ENCODE measurements at places on chromosomes 2 and 18.
A peak's percentile ranks its signal among the peaks of the same experiment; 100 is the strongest.

DNA sequence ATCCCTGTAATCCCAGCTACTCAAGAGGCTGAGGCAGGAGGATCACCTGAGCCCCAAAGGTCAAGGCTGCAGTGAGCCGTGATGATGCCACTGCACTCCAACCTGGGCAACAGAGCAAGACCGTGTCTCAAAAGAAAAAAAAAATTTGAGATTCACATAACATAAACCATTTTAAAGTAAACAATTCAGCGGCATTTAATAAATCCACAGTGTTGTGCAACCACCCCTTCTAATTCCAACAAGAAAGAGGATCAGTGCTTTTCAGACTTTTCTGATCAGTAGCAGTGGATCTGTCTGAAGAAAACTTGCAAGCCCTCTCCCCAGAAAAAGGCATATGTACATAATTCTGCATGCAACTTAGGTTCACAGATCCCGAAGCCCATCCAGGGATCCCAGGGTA is 7.2 kb upstream of the SAG start:
- no peak for DNase-seq

GRCh38 chr2:46748735-46749531 is 166.7 kb downstream of the MCFD2 start:
- no peak for DNase-seq

DNA sequence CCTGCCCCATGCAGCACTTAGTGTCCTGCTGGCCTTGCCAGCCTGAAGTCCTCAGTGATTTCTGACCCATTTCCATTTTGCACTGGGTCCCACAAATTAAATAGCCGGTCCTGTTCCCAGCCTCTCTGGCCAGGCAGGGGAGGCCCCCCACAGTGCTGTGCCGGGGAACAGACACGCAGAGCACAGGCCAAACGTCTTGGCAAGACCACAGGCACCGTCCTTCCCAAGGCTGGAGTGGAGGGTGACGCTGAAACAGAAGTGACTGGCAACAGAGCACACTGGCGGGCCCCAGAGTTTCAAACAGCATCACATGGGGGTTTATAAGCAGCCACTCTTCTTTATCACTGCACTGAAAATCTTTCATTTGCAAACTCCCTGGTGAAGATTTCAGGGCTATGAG is 52.2 kb downstream of the EDAR start:
- no peak for DNase-seq

GRCh38 chr2:69911985-69912563 is 2.8 kb upstream of the MXD1 start:
- DNase-seq = no peak

DNA sequence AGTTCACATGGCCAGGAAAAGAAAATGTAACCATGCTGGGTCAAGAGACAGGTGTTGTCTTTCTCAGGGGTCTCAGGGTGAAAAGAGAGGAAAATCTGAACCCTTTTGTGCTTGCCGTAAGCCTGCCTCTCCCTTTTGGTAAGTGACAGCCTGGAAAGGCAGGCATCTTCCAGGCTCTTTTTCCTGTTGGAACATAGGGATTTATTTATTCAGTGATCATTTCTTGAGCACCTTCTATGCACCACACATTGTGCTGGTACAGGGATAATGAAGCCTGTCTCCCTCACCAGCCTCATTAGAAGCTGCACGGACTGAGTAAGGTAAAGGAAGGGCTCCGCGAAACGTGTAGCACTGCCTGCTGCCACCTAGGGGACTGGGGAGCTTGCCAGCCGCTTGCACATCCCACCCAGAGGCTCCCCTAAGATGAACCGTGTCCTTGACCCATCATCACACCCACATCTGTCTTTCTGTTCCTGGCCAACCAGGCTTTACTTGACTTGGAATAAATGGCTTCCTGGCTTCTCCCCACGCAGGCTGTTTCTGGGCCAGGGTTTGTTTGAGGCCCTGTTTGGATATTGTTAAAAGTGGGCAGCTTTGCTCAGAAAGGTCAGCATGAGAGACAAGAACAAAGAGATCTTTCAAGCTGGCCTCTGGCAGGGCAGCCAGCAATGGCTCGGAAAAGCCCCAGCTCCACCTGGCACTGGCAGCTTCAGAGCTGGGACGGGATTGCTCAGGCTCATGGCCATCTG is 73.3 kb upstream of the MCFD2 start:
- DNase-seq = no peak

GRCh38 chr2:18413676-18414396 is 146.6 kb downstream of the RDH14 start:
- DNase-seq = no peak

- no peak for DNase-seq
These were observed 7.7 kb upstream of the SP140L start for GRCh38 chr2:230319211-230319862.

GRCh38 chr2:235614900-235615712 is 121.3 kb downstream of the AGAP1 start:
- DNase-seq = no peak

- peak; percentile 25 for DNase-seq
These were observed 16.4 kb upstream of the HNMT start for GRCh38 chr2:137947728-137948336.

GRCh38 chr2:188978291-188979081 is 4.3 kb downstream of the COL3A1 start:
- DNase-seq = no peak

DNA sequence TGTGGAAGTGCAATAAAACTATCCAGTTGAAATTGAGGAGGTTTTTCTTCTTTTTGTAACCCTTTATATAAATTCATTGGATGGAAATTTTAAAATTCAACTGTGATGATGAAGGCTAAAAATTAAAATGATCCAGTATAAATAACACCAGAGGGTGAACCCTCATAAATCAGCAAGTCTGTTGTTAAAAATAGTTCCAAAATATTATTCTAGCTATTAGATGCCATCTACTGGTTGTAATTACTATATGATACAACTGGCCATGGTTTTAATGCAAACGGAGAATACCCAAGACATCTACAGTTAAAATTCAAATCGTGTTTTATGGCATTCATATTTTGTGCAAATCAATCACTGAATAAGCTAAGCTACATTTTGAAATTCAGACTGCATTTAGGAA is 53.8 kb downstream of the TMEM200C start:
- DNase-seq = no peak

- no peak for DNase-seq
These were observed 418.4 kb downstream of the NUP35 start for GRCh38 chr2:183542606-183543005.

DNA sequence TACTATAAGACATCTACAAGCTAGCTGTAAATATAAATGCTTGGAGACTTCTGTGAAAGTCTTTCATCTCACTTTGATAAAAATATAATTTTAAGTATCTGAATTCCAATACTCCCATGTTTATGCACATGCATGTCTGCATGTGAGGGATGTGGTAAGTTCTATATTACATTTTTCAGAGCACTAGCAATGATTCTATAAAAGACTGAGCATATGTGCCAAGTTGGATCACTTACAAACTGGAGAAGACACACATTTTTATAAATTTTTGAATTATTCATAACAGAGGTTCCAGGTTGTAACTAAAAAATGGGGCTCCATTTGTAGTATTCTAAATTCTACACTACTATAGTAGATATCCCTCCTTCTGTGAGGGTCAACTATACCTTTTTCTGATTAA is 26.0 kb downstream of the ZNF804A start:
- DNase-seq = no peak

GRCh38 chr18:10681581-10682367 is 155.9 kb downstream of the NAPG start:
- no peak for DNase-seq

GRCh38 chr18:6055711-6056110 is 160.4 kb upstream of the TMEM200C start:
- no peak for DNase-seq

DNA sequence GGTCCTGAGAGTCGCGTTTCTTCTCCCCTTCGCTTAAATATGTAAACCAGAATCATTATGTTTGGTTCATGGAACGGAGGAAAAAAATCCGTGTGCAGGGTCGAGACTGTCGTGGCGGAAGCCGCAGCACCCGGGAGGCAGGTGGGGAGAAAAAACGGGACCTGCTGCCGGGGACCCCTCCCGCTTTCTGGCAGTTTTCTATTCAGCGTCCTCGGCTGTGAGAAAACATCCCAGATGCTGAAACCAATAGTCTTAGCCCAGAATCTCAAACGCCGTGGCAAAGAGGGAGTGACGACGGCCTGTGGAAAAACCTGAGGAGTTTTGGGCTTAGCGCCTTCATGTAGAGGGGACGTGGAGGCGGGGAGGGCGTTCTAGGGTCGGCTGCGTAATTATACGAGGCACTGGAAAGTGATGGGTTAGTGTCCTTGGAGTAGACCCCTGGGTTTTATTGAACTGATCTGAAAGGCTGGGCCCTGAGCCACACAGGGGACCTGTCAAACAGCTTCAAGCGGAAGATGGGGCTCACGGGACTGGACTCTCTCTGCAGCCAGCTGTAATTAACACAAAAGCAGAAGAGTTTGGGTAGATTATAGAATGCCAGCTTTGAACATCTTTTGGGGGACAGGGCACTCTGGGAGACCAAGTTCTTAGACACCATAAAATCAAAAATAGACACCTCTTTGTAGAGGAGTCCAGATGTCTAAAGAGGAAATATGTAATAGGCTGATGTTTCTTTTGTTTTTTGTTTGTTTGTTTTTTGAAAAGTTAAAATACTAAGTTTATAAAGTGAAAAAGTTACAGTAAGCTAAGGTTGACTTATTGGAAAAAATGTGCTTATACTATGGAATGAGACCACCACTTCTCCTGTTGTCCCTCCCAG is 834 bp upstream of the BUB1 start:
- peak; percentile 13 for DNase-seq

All from stimulated activated CD4-positive, alpha-beta T cell treated with anti-CD3 and anti-CD28 coated beads, Interleukin-12 subunit alpha, Interleukin-12 subunit beta, amount 100 ng/mL, for 4 hours (primary cell).